ENCODE measurements at places on chromosomes 3 and 15. TPM values are rescaled to one million over a fixed set of nuclear protein-coding genes. Genes with fewer than 3 reads are reported as not detected.

Gene IL20RB
- 22.0 TPM for total RNA-seq

Gene DPPA2
- 0.48 TPM for total RNA-seq

GRCh38 chr3:52388933-52389332 is 56.0 kb downstream of the SEMA3G start:
- DNase-seq = no peak

GRCh38 chr3:158935846-158936245 is 134.0 kb downstream of the MFSD1 start:
- DNase-seq = no peak

Gene KLHL6
- 0.11 TPM for total RNA-seq

GRCh38 chr3:8746780-8747345 is 13.3 kb downstream of the CAV3 start:
- no peak for DNase-seq

Gene PRR20G
- total RNA-seq = not detected

DNA sequence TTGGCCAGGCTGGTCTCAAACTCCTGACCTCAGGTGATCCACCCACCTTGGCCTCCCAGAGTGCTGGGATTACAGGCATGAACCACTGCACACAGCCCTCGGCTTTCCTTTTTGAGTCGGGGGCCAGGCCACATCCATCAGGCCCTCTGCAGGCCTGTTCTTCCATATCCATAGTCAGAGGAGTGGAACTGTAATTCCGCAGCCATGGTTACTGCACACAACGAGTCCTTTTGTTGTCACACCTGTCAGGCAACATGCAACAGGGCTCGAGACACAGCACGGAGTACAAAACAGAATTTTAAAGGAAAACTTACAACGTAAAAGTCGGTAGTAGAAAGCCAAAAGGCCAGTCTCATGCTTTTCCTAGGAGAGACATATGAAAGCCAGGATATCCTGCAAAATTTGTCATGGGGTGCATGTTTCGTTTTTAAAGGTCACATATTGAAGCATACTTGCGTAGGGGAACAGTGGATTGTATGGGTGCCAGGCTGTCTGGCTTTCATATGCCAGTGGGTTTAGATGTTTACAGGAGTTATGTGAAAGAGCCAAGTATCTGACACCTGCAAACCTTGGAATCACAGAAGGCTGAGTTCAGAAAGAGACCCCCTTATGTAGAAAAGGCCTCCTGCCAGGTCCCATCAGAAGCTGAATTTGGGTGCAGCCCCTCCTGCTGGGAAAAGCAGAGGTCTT is 63.2 kb upstream of the LPP start:
- DNase-seq = no peak

- no peak for DNase-seq
Measured at GRCh38 chr3:14298442-14298841, 104.0 kb upstream of the SLC6A6 start.

Gene GRM7
- total RNA-seq = not detected

- no peak for DNase-seq
Measured at GRCh38 chr15:67955252-67955651, 98.9 kb upstream of the PIAS1 start.

DNA sequence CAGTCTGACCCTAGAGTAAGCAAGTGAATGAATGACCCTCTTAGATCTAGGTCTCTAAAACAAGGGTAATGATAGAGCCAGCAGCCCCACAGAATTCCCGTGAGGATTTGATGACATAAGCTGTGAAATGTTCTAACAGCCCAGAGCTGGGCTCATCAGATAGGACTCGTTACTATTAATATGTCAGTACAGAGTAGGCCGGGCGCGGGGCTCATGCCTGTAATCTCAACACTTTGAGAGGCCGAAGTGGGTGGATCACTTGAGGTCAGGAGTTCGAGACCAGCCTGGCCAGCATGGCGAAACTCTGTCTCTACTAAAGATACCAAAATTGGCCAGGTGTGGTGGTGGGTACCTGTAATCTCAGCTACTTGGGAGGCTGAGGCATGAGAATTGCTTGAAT is 190.3 kb downstream of the FEZF2 start:
- no peak for DNase-seq

Gene IMPG2
- 0.26 TPM for total RNA-seq

Data from astrocyte (in vitro differentiated cells and primary cell).